ENCODE measurements at places on chromosomes 16 and 17. TPM values are rescaled to one million over a fixed set of nuclear protein-coding genes. Genes with fewer than 3 reads are reported as not detected.
A peak's percentile ranks its signal among the peaks of the same experiment; 100 is the strongest.

The TBC1D3D gene
- total RNA-seq = not detected

DNA sequence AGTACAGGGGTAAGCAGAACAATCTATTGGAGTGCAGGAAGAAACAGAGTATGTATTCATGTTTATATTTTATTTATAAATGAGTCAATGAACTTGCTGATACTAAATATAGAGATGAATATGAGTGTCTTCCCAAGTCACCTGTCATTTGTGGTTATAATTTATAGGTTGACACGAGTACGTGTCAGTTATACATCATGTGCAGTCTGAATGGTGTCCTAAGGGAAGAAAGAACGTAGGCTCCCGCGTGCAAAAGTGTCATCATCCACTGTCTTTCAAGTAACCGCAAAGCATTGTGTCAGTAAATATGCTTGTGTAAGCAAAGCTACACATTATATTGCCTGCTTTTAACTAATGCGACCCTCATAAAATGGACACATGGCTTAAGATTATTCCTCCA lies 786.1 kb downstream of the KCNJ2 start:
- DNase-seq = no peak

- DNase-seq = peak; percentile 79
These were observed 513 bp upstream of the TBX21 start for GRCh38 chr17:47732399-47733046.

- DNase-seq = peak; percentile 82
These were observed 219.6 kb upstream of the TNRC6C start for GRCh38 chr17:77738751-77739531.

The OTOP2 gene
- total RNA-seq = not detected

DNA sequence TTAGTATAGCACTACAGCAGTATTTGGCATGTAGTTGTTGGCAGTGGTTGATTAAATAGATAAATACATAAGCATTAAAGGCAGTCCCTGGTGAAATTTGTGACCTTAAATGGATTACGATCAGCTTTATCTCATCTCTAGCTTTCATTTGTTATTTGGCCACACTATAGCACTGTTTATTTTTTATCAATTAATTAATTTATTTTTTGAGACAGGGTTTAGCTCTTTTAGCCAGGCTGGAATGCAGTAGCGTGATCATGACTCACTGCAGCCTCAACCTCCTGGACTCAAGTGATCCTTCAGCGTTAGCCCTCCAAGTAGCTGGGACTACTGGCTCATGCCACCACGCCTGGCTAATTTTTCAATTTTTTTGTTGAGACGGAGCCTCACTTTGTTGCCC lies 18.7 kb upstream of the ARHGAP17 start:
- DNase-seq = peak; percentile 67

DNA sequence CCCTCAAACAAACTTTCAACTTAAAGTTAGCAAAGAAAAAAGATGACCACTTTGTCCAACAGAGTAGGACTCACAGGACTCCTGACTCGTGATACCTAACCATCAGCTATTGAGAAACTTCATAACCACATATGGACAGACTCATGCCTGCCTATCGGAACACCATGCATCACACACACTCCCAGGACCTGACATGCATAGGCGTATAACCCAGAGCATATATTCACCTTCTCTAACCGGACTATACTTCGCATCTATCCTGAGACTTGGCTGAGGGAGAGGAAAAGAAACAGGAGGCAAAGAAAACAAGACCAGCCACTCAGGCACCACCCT lies 2.2 kb downstream of the PIP4K2B start:
- peak; percentile 83 for DNase-seq

DNA sequence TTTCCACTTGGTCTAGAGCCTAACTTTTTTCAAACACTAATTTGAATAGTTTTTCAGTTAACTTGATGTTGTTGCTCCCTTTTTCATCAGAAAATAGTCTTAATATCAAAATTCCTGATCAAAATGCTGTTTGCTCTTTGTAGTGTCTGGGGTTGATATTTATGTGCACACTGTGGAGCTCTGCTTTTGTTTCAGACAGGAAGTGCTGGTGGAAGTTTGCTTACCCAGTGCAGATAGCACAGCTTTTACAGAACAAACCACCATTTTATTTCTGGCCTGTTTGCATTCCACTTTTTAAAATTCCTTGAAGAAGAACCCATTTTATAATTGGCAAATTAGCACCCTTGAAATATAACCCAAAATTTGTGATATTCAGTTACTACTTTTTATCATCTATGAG lies 125.4 kb downstream of the MRTFB start:
- no peak for DNase-seq

- no peak for DNase-seq
These were observed 48.9 kb downstream of the RABEP1 start for GRCh38 chr17:5330981-5331380.

DNA sequence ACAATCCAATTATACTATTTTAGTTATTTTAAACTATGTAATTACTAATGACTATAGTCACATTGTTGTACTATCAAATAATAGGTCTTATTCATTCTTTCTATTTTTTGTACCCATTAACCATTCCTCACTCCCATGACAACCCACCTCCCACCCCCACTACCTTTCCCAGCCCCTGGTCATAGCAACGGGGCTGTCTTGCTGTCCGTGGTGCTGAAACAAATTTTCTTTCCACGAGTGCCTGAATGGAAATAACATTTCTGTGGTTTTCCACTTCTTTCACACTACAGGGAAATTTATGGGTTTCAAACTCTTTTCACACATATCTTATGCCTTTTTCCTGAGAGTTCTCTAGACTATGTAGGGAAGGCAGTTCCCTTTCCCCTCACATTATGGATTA lies 326.6 kb downstream of the PHKB start:
- no peak for DNase-seq

GRCh38 chr17:37295888-37296287 lies 79.9 kb upstream of the C17orf78 start:
- DNase-seq = no peak

GRCh38 chr17:61833536-61834193 lies 29.7 kb downstream of the BRIP1 start:
- no peak for DNase-seq

DNA sequence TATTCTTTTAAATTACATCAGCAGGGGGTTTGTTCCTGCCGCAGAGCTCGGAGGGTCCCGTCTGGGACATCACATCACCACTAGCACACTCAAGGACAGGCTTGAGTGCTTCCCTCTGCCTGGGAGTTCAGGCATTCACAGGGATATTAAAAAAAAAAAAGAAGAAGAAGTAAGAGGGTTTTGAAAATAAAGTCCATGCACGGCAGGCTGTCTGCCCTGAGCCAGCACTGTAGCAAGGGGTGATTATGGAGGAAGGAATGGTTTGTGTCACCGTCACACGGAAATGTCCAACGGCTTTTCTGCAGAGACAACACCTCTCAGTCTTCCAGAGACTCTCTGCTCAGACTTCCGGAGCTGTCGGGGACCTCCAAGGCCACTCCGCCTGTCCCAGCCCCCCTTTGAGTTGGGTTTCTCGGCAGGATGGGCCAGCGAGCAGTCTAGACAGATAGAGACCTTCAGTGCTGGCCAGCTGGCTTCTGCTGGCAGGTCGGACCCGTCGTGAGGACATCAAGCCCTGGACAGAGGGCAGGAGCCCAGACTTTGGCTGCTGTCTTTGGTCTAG lies 33.6 kb downstream of the MEOX1 start:
- DNase-seq = no peak

DNA sequence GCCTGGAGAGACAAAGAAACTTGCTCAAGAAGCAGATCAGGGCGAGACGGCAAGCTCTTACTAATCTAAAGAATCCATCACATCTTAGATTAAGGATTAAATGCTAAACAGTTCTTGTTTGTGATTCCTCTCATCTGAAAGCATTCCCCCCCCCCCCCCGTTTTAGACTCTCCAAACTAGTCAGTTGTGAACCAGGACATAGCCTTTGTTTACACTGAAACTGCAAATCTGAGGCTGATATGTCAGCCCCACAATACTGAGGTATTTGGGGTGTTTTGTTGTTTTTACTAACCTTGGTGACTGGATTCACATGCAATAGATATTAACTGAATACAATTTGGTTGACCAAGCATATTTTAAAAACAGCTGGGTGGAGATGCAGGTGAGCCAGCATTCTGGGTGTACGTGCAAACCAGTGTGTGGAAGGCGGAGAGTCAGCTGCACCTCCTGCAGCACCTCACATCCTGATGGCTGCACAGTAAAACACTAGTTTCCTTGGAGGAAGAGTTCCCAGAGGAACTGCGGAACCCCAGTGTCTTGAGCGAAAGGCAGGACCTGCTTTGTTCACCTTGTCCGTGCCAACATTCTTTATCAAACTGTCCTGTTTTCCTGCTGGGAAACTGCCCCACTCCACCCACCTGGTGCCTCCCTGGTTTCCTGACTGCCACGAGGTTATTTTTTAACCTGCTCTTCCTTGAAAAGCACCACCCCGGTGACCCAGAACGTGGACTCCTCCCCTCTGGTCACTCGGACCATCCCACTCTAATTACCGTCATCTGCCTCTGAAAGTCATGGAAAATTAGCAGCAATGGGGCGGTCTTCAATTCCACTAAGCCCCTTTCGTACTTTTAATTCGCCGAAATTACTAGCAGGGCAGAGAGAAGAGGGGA lies 1.2 kb upstream of the YPEL2 start:
- DNase-seq = no peak

The HS3ST2 gene
- total RNA-seq = under 0.01 TPM

GRCh38 chr17:28041844-28042656 lies 427 bp upstream of the NLK start:
- DNase-seq = peak; percentile 36

DNA sequence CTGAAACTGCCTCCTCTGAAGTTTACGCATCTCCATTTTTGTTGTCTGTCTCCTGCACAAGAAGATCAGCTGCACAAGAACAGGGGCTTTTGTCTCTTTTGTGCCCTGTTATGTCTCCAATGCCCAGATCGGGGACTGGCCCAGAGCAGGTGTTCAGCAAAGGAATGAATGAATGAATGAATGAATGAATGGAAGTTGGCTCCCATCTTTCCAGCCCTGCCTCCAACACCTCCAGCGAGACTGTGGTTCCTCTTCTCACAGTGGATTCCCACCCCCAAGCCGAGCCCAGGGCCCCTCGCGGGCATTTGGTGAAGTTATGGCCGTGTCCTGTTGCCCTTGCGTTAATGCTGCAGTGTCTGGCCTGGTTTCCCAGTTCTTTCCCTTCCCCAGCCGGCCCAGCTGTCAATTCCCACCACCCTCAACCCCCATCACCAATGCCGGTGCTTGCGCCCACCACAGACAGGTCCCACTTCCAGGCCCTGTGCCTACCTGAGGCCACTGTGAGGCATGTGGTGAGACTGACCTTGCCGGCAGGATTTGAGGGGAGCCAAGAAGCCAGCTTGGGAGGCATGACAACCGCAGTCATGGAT lies 21.3 kb upstream of the KCNJ12 start:
- peak; percentile 17 for DNase-seq

DNA sequence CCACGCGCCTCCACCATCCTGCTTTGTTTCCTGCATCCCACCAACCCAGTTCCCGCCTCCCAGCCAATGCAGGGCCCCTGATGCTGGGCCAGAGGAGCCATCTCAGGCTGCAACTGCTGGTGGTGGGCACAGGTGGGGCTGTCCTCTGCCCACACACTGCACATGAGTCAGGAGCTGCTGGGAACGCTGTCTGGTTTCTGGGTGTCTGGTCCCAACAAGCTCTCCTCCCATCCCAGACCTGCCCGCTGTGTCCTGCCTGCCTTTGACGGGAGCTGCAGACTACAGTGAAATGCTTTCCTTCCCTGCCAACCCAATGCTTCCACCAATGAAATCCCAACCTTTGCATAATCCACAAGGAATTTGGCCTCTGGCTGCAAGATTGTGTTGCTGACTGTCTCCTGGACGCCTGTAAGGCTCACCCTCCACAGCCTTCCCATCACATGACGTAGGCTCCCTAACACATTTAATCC lies 98.9 kb downstream of the N4BP1 start:
- peak; percentile 94 for DNase-seq

The PRSS27 gene
- 2.5 TPM for total RNA-seq

DNA sequence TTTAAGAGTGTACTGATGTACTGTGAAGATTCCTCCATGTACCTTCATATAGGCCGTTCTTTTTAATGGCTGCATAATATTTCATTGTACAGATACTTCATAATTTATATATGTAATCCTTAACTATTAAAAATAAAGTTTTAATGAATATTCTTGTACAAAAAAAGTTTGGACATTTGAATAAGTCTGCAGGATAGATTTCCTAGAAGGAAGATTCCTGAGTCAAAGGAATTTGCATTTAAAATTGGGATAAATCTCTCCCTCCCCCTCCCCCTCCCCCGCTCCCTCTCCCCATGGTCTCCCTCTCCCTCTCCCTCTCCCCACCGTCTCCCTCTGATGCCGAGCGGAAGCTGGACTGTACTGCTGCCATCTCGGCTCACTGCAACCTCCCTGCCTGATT lies 15.6 kb upstream of the SLC13A2 start:
- no peak for DNase-seq

GRCh38 chr16:53465606-53466280 lies 31.5 kb downstream of the RBL2 start:
- peak; percentile 73 for DNase-seq

The KRT25 gene
- not detected for total RNA-seq

DNA sequence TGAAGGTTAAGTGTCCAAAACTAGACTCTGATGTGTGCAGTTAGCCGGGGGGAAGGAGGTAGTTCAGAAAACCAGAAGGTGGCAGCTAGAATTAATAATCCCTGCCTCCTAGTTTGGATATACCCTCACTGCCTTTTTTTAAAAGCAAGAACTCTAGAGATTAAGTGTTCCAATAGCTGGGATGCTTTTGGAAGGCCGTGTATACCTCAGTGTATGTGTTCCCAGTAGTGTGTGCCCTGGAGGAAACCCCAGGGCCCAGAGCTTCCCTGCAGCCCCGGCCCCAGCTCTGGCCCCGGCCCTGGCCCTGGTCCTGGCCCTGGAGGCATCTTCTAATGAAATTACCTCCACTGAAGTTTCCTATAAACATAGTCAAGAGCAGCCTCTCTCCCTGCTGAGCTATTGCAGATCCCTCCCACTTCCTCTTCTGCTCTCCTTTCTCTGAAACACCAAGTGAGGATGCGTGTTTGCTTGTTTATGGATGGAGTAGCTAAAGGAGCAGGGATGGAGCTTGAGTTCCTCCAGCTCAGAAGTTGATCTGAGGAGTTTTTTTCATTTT lies 130.7 kb downstream of the PRKCA start:
- DNase-seq = no peak

The DDX19B gene
- 42.7 TPM for total RNA-seq

The ZFHX3 gene
- total RNA-seq = 14.1 TPM

The CASKIN1 gene
- total RNA-seq = not detected

GRCh38 chr16:27706866-27707685 lies 157.1 kb downstream of the KATNIP start:
- DNase-seq = no peak
